ENCODE measurements at places on chromosomes 6 and 20. TPM values are rescaled to one million over a fixed set of nuclear protein-coding genes. Genes with fewer than 3 reads are reported as not detected.

- DNase-seq = no peak
Measured at GRCh38 chr20:56447227-56447626, 21.2 kb upstream of the RTF2 start.

DNA sequence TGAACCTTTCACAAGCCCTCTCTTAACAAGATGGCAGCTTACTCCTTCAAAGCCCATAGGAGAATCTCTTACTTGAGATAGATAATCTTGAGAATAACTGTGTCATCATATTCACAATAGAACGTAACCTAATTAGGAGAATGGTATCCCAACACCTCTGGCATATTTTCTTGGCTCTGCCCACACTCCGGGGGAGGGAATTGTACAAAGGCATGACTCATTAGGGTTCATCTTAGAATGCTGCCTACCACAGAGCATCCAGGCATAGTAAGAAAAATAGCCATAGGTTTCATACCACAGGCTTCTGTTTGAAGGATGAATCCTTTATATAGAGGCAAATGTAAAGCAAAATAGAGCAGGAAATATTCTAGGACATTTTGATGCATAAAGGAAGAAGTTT, 1100.6 kb upstream of the CITED2 start:
- DNase-seq = no peak

DNA sequence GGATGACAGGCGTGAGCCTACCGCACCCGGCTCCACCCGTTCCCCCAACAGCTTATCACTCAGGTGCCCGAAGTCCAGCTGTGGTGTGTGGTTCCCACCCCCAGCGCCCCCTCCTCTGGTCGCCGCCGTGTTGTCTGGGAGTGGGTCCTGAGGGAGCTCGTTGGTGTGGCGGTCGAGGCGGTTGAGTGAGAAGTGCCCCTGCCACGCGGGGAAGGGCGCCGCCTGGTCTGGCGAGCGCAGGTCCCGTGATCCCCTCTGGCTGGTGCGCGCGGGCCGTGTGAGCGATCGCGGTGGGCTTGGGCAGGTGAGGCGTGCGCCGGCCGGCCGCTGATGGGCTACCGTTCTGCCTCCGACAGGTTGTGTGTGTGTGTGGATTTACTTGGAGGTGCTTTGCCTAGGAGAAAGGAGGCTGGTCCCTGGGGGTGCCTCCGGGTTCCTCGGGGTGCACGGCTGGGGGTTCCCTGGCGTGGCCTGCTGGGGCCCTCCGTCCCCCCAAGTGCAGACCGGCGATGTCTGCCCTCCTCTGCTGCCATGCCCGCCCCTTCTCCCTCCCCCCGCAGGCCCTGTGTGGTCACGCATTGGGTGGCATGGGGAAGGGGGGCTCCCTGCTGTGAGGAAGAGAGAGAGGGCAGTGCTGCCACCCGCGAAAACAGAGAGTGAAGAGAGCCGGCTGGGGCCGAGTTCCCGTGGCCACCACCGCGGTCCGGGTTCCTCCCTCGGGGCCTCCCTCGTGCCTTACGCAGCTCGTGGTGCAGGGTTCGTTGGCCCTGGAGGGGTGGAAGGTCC, 336.0 kb upstream of the DEFB115 start:
- DNase-seq = no peak

- DNase-seq = no peak
Measured at GRCh38 chr20:45014671-45015415, 48.5 kb downstream of the STK4 start.

- DNase-seq = no peak
Measured at GRCh38 chr6:87421576-87421975, 13.8 kb downstream of the CFAP206 start.

DNA sequence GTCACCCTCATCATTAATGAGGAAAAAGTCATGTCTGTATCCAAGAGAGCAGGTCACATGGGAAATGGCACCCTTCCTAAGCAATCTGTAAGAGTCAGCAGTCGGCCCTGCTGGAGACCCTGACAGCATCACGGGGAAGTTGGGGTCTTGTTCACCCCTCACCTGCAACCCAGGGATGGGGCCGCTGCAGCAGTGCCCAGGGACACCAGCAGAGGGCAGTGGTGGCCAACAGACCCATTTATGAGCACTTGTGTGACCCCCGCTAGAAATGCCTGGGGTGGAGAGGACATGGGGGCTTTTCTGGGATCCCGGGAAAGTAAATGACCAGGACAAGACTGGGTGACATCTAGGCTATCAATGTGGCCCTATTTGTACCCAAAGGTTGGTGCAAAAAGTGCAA, 35.9 kb downstream of the ANKRD60 start:
- DNase-seq = peak; percentile 34

DNA sequence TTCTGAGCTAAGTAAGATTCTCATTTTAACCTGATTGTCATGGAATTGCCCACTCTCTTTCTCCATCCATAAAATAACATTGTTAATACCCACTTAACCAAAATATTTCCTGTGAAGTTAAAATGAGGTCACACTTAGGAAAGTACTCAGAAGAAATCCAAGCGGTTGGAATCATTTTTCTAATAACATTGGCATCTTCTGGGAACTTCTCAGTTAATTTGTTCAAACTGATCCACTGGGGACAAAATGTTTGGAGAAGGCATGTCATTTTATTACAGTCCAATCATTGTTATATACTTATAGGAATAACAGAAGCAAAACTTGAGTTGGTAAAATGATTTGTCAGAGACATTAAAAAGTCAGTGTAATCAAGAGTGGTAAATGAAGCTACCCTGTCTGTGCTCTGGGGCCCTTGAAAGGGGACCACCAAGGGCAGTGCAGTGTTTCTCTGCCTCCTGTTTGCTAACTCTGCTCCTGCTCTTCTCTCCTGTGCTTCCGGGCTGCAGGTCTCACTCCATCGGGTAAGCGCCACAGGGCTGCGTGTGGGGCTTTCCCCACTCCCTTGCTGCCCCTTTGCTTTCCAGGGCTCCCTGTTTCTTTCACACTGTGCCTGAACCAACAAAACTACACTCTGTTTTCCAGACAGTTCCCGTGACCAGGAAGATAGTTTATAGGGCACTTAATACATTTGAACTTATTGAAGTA, 50.1 kb downstream of the HDDC2 start:
- no peak for DNase-seq

DNA sequence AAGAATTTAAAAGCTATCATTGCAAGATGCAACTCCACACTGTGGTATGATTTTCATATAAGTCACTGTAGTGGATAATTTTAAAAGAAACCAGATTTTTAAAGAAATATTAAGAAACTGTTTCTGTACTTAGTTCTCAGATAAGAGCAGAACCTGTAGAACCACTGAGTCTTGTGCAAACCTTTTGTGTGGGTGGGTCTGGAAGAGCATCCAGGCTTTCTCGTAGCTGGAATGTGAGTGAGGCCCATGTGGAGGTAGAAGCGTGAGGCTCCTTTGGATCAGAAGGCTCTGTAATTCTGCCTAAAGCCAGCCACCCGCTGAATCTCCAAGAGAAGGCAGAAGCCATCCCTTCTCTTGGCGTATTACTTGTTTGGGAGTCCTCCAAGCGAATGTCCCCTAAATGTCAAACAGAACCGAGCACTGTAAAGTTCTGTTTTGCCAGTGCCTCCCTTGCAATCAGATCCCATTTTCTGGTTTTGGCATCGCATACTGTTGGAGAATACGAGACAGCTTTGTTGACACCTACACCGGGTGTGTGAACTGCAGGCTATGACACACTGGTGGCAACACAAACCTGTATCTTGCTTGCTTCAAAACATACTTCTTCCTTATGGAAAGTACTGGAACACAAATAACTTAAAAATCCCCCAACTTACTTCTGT, 188.7 kb downstream of the FOXC1 start:
- no peak for DNase-seq

- DNase-seq = no peak
Measured at GRCh38 chr20:38623061-38623460, 21.5 kb downstream of the ARHGAP40 start.

GRCh38 chr6:158639056-158639455, 5.5 kb downstream of the DYNLT1 start:
- DNase-seq = no peak

DNA sequence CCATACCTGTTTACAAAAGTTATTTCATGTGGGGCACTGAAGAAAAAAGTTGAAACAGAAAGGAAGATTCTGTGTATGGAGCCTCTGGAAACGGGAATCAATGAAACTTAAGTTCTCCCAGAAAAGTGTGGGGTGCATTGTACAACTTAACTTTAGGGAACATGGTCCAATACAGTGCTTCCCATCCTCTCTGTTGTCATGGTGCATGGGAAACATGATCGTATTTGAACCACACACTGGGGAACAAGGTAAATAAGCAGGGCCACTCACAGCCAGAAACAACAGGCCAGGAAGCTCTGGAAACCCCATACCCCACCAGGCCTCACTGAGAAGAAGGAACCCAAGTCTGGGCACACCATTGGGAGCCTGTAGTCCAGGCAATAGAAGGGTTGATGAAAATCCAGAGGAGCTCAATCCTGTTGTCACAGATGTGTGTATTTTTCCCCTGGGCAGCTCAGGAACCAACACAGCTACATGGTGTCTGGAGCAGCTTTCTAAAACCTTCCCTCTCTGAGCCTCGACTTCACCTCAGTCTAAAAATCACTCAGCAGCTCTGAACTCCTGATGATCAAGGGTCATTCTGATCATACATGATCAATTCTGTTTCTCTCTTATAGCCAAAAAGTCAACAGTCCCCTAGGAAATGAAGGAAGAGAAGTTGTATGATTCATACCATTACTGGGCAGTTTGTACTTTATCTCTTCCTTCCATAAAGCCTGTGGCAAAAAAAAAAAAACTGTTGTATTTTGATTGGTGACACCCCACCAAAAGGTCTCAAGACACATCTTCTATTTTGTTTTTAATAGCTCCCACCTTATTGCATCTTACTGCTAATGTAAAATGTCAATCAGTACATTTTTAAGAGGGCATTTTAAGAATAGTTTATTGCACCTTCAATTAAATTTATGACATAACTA, 198.5 kb upstream of the TAB2 start:
- DNase-seq = no peak

DNA sequence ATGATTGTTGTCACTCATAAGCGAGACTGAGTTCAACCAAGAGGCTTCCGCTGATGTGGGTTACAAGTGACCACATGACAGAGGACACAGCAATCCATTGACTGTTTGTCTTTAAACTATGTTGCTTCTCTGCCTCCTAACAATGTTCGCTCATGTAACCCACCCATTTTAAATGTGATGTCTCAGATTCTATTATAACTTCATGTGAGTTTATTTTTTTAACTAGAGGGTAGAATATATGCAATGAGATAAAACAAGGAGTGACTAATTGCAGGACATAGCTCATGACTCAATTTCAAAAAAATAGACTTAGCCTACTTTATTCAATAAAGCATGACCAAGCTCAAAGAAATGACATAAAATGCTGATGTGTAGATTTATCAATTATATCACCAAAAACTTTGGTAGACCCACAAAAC, 119.2 kb upstream of the SASH1 start:
- DNase-seq = no peak

DNA sequence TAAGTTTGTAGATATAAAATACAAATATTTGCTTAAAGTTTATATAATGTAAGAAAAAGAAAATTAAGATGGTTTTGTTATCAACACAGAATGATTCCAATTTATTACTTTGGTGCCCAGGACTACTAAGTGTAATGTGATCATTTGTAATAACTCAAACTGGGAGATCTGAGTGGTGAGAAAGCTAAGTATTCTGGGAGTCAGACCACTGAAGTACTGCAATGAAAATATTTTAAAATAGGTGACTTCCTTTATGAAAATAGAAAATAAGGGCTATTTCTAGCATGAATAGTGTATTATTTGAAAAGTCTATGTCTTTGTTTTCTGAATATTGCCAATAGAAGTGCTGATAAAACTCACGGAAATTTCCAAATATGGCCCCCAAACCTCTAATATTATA, 305.6 kb upstream of the MAN1A1 start:
- no peak for DNase-seq

GRCh38 chr20:35702051-35702823, 3.0 kb downstream of the ROMO1 start:
- no peak for DNase-seq

GRCh38 chr20:24236201-24236600, 233.2 kb upstream of the SYNDIG1 start:
- no peak for DNase-seq

DNA sequence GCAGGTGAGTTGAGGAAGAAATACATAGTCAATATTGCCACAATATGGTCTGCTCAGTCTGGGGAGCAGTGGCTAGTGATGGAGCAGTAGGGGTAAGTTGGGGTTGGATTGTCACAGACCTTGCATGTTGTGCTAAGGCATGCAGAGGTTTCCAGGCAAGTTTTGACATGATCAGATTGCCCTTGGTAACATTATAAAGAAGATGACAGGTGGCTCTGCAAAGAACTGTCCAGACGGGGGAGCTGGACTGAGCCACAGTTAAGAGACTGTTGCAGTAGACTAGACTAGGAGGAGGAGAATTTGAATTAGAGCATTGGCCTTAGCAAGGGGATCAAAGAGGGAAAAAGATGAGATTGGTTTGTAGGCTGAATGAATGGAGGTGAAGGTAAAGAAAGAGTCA, 23.4 kb downstream of the ATRN start:
- no peak for DNase-seq

DNA sequence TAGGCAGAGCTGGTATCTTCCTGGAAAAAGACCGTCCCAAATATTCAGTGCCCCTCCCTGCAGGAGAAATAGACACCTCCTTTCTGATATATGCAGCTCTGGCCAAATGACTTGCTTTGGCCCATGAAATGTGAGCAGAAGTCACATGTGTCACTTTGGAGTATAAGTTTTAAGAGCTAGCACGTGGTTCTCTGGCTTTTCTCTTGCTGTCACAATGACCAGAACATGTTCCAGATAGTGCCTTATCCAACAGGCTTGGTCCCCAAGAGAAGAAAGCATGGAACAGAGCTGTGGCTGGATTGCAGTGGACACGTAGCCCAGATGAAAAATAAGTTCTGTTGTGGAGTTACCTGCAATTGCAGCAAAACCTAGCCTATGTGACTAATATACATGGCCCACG, 40.4 kb downstream of the UNC5CL start:
- DNase-seq = no peak

DNA sequence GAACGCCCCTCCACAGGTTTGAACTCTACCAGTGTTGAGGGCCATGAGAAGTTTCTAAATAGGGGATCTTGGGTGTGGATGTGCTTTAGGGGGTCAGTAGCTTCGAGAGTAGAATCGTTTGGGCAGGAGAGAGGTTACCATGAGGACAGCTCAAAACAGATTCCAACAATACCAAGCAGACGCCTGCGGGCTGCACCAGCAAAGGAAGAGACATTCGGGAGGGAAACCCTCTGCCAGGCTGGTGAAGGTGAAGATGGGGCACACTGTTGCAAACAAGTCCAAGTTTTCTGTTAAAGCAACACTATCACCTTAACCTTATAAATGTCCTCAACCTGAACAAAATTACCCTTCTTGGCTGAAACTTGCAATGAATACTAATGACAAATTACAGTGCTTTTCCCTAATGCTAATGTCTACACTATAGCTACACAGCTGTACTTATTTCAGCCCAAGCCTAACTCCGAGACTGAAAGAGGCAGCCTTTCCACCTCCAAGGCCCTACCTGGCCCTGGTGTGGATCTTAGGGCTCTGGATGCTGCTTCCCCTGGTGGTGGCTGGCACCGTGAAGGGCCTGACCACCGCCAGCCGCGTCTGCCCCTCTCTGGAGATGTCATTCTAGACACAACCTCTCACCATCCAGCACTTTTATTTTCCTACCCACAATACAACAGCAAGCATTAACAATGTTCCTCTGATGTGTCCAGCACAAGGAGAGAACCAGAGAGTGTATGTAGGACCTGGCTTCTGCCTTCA, 80.1 kb downstream of the DLL1 start:
- peak; percentile 9 for DNase-seq

Gene MAS1
- total RNA-seq = not detected

Gene MUC21
- not detected for total RNA-seq

Gene GTSF1L
- not detected for total RNA-seq

Gene TPX2
- total RNA-seq = 137 TPM

Gene BTN3A1
- total RNA-seq = 100 TPM

Gene MCCD1
- not detected for total RNA-seq

Gene NUS1
- total RNA-seq = 25.3 TPM
